CD4-positive, alpha-beta memory T cell (primary cell): ENCODE measurements at places on chromosomes 12 and 14. TPM values are rescaled to one million over a fixed set of nuclear protein-coding genes. Genes with fewer than 3 reads are reported as not detected.
A peak's percentile ranks its signal among the peaks of the same experiment; 100 is the strongest.

DNA sequence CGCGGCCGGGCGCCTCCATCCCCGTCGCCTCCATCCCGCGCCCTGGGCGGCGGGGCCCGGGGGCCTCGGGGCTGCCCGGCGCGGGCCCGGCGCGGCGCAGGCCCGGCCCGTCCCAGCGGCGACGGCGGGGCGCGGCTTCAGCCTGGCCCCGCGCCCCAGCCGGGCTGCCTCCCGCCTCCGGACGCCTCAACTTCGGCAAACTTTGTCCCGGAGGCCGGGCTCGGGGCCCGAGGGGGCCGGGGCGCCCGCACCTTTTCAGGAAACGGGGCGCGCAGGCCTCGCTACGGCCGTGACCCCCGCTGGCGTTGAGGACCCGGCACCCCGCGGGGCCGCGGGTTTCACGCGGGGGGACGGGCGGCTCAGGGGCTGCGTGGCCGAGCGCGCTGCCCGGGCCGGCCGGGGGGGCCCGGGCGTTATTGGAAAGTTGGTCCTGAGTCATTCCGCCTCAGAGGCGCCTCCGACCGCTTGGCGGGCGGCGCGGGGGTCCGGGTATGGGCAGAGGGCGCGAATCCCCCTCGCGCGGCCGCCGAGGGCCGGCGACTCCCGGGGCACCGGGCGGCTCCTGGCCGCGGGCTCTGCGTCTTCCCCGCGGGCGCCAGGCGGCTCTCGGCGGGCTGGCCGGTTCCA, 575 bp downstream of the TRAF3 start:
- DNase-seq = no peak

- DNase-seq = no peak
These were observed 873.6 kb downstream of the C12orf50 start for GRCh38 chr12:87155621-87156020.

DNA sequence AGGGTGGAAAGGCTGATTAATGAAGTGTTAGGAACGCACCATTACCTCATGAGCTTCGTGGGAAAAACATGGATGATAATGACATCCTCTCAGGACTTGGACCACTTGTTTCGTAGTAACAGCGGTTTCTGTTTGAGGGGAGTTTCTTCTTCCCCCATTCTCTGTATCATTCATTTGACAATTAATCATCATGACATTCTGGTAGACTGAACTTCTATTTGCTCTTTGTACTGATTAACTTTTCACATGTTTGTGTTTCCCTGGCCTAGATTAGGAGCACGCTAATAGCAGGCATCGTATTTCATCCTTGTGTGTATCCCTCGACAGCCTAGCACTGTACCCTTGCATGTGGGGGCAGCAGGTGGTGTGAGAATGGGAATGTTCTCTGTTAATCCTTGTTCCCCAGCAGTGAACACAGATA, 8.0 kb downstream of the LRRC74A start:
- no peak for DNase-seq

RHEBL1 gene
- total RNA-seq = 2.9 TPM

- no peak for DNase-seq
These were observed 14.3 kb downstream of the SYT1 start for GRCh38 chr12:78878866-78879265.

DNA sequence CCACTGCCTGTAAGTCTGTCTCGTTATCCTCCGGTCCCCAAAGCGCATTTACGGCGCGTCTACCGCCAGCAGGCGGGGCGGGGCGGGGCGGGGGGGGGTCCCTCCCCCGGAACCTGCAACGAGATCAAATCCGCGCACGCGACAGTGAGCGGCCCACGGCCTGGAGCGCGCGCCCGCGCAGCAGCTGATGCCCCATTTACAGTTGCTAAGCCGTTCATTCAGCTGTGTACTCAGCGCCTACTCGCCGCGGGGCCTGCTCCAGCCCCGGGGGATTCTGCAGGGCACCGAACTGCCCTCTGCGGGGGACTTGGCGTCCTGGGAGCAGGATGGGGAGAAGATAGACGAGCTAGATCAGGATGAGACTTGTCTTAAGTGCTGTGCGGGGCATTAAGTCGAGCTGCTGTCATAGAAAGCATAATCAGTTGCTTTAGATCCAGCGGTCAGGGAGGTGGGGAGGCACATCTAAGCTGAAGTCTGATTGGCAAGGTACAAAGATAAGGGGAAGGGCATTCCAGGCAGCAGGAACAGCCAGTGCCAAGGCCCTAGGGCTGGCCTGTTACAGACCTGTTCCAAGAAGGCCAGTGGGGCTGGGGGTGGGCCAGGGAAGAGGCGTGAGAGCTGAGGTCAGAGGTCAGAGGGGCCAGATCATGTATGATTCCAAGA, 1.4 kb upstream of the CCDC85C start:
- DNase-seq = peak; percentile 83

MYF5 gene
- not detected for total RNA-seq

DNA sequence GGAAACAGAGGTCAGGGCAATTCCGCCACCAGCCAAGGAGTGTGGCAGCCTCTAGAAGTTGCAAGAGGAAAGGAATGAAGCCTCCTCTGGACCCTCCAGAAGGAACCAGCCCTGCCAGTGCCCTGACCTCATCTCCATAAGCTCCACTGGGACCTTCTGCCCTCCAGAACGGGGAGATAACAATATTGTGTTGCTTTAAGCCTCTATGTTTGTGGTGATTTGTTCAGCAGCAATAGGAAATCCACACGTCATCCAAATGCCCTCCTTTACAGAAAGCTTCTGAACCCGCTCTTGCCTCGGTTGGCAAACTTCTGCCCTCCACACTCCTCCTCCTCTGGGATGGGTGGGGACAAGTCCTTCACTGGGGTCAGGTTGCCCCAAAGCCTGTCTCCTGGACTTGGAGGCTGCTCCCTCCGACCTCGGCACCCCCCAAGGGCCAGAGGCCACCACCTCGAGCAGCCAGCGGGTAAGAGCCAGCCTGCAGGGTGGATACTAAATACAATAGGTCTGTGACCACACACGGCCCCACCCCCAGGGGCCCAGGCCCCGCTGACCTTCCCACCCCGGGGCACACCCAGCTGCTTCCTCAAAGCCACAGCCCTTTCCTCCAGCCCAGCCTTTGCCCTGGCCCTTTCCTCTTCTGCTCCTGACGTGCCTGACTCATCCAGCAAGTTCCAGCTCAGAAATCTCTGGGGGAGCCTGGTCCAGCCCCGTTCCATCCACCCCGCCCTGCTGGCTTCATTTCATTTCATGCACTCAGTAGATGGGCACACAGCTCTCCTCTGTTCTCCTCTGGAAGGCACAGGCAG, 58.7 kb upstream of the NCOR2 start:
- DNase-seq = no peak

GRCh38 chr12:12349711-12350665, at the start of gene MANSC1:
Gene MANSC1, minus strand, starts transcription at chr12:12350242. Its CDS starts 6,928 bp downstream, at chr12:12343314.
- peak; percentile 61 for DNase-seq

- DNase-seq = no peak
These were observed 59.4 kb upstream of the TUNAR start for GRCh38 chr14:95817271-95817670.

DNA sequence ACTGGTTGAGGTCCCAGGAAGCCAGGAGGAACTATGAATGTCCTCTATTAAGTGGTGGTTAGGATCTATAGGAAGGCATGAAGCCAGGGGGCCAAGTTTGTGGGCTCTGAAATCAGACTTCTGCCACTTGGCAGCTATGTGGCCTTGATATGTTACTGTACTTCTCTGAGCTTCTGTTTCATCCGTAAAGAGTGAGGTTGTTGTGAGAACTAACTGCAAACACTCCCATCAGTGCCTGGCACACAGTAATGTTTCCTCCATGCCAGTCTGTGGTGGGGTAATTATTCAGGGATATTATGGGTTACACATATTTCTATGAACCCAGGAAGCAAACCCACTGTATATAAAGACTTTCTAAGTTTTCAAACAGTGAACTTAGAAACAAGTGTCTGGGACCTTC, 57.4 kb downstream of the PLXNC1 start:
- DNase-seq = no peak

- no peak for DNase-seq
These were observed 1.1 kb downstream of the CLEC14A start for GRCh38 chr14:38254571-38255407.

DNA sequence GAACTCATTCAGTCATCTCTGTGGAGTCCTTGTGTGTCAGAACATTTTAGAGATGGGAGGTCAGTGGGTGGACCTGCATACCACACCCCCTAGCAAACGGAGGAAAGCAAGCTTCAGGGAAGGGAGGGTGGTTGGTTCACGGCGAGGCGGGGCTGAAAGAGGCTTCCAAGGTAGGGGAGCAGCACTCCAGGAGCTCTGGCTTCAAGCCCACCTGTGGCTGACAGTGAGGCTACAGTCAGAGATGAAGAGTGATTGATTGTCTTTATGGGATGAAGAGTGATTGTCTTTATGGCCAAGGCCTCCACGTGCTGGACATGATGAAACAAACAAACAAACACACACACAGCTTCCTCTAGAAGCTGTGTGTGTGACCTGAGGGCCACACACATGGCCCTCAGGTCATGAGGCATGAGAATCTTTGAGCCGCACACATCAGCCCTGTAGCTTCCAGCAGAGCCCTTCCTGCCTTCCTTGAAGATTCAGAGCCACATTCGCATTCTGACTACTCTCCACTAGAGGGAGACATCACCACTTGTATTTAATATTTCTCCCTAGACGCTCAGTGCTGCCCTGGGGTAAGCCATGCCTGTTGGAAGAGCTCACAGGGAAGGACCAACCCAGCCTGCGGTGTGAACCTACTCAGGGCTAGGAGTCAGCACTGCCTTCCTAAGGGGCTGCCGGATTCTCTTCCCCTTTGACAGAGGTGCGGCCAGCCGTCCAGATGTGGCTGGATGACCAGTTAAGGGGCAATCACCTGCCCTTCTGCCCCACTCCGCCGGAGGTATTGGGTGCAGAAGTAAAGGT, 54.4 kb upstream of the KCNA1 start:
- peak; percentile 54 for DNase-seq

DNA sequence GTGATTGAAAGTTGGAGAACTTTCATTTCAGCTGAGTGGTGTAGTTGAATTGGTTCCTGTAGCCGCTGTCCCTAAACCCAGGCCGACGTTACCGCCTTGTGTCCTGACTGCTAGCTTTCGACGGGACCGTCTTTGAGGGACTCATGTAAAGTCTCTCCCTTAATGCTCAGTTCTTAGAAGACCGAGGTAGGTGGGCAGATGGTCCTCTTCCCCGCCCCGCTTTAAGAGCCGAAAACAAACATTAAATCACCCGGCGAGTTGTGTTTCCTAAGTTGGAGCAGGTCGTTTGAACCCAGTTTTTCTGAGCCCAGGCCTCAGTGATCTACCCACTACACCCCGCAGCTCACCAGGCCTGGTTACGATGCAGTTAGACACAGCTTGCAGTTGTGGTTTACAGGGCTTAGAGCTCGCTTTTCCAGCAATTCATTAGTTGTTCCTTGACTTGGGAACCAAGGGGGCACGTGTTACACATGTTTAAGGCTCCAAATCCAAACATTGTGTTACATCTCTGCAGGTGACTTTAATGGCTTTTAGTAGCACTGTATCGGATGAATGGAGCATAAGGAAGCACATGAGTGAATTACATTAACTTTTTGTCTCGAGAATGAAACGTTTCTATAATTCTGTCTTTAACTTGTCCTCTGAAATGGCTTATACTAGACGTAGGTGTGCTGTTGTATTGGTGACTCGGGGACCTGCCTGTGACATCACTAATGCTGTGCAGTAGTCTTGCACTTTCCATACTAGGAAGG, 790 bp downstream of the NEDD1 start:
- peak; percentile 29 for DNase-seq

DNA sequence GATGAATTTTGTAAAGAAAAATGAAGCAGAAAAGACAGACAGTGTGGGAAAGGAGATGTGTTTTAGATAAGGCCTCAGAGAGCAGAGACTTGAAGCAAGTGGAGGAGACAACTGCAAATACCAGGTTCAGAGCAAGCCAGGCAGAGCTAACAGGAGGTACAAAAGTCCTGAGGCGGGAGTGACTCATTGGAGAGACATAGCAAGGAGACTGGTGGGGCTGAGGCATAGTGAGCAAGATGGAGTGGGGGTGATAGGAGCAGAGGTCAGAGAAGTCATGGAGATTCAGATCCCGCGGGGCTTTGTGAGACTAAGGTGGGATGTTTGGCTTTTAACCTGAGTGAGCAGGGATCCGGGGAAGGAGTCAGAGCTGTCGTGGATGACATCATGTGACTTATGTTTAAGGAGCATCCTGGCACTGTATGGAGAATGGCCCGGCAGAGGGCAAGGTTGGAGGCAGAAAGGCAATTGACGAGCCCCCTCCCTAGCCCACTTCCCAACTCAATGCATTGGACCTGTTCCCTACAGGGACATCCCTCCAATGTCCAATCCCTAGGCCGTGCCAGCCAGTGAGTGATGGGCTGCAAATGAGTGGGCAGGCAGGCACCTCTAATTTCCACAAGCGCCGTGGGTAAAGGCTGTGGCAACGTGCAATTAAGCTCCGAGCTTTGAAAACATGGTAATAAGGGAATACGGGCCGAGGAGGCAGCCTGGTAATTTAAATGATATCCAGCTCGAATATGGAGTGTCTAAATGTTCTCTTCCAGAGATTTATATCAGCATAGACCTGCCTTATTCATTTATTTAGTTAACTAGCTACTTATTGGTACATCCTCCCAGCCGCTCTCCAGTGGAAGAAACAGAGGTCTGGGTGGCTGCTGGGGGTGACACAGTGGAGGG, 206.8 kb upstream of the LHX5 start:
- DNase-seq = no peak

NTN4 gene
- total RNA-seq = 2.0 TPM

ASB2 gene
- 29.7 TPM for total RNA-seq

DNA sequence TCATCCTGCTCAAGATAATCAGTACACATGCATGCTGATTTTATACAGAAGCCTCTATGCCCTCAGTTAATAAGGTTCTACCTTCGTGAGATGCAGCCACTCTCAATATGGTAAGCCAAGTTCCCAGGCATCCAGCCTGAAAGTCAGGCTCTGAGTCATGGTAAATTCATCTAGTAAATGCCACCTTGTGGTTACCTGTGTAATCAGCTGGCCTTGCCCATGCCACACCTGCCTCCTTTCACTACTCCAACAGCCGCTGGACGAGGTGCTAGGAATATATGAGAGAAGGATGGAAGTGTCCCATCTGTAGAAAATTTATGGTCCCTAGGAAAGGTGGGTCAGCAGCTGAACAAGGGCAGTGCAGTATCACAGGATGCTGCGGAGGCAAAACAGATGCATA, 207.3 kb downstream of the SSPN start:
- no peak for DNase-seq

GRCh38 chr12:56699020-56699661, 11.1 kb upstream of the PTGES3 start:
- no peak for DNase-seq

SPIC gene
- not detected for total RNA-seq

GRCh38 chr14:52266179-52266578, 1.3 kb upstream of the PTGDR start:
- no peak for DNase-seq
